ENCODE measurements at places on chromosomes 3 and 15.

GRCh38 chr3:115502128-115502527 lies 121.2 kb upstream of the GAP43 start:
- DNase-seq: no peak

DNA sequence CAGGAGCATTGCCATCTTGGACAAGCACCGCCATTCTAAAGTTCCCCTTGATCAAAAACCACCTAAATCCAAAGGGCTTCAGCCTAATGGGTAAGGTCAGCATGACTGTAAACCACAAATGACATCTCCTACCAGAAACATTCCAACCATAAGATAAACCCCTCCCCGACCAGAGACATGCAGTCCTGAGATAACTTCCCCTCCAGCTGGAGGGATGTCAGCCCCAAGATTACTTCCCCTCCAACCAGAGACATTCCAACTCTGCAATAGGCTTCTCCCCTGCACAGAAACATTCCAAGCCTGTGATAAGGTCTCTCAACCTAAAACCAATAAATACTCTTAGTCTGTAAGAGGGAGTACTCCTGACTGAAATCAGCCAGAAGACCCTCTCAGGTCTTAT lies 62.7 kb upstream of the DNAJC19 start:
- no peak for DNase-seq

GRCh38 chr3:43856351-43856750 lies 165.6 kb downstream of the ABHD5 start:
- DNase-seq: no peak

DNA sequence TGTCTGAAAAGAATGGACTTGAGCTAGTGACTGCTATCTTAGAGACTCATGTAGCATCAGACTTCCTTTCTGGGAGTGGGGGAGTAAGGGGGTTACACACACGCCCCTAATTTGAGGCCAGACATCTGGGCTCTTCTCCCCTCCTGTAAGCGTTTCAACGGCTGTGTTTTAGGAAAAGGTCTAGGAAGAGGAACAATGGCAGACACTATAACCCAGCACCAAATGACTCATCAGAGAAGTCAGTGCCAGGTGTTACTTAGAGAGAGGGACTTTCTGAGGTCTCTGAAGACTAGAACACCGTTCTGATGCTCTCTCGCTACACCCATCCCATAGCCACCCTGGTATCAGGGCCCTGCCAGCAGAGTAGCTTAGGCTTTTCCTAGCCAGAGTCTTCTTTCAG lies 65.5 kb downstream of the SSUH2 start:
- DNase-seq: no peak

DNA sequence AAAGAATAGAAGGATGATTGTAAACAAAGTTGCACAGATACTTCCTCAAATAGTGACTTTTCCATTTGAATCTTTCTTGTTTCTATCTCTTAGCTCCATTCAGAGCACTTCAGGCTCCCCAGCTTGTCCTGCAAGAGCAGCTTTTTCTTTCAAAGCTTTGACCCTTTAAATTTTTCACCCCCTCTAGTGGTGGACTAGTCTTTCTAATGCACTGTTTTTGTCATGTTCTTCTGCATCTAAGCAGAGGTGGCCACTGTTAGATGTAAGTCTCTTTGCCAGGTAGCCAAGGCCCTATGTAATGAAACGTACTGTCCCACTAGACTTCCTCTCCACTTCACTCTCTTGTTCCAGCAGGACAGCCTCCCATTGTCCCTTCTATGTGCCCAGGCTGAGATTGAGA lies 74.0 kb upstream of the MANF start:
- DNase-seq: no peak

GRCh38 chr3:159964166-159964973 lies 24.3 kb upstream of the IL12A start:
- DNase-seq: no peak

DNA sequence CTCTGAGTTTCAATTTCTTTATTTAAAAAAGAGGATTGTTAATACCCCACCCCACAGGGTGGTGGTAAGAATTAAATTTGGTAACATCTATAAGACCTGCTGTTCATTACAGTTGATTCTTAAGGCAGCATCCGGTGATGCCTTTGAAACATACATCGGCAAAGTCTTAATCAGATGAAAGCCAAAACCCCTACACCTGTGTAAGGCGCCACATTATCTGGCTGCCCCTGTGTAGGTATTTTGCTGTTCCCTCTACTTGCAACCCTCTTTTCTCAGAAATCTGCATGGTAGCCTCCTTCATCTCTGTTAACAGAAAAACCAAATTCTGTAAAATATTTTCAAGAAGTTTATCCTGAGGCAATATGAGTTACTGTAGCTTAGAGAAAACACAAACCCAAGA lies 90.0 kb downstream of the ST6GAL1 start:
- DNase-seq: no peak

- DNase-seq: no peak
These were observed 3.3 kb downstream of the LIPH start for GRCh38 chr3:185549122-185549521.

DNA sequence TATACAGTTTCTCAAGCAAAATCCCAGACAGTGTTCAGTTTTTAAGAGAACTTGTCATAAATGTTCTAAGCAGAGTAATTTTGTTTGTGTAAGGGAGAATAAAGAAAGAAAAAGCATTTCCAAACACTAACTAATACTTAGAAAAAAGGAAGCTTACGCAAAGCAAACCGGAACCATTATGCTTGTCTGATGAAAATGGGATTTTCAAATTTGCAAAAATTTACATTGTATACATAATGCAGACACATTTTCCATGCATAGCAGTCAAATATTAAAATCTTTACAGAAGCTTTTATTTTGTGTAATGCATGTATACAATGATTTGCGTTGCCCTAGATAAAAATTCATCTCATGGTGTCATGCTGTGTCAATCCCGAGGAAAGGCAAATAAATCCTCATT lies 229.0 kb downstream of the SLC9A9 start:
- no peak for DNase-seq

GRCh38 chr15:90191344-90191687 lies 9.8 kb upstream of the SEMA4B start:
- DNase-seq: no peak

Measured in NCI-H1436 treated with DMSO at 0.1 percent for 48 hours (cell line).